HFFc6 (cell line): ENCODE measurements at places on chromosomes 16 and 17. TPM values are rescaled to one million over a fixed set of nuclear protein-coding genes. Genes with fewer than 3 reads are reported as not detected.

Gene PPP1R27
- not detected in 3 replicates for total RNA-seq

Gene RAB40B
- total RNA-seq: 8.0 to 11.8 TPM (median 9.7 TPM) in 3 replicates

Gene CDK12
- 42.2 and 43.2 TPM in 2 replicates for total RNA-seq

Gene KRTAP1-5
- 78.9 to 133 TPM (median 106 TPM) in 3 replicates for total RNA-seq

Gene ZNF469
- total RNA-seq: 9.4 to 16.3 TPM (median 12.1 TPM) in 3 replicates

Gene MKS1
- 7.7 to 8.4 TPM (median 8.0 TPM) in 3 replicates for total RNA-seq

Gene RNF112
- total RNA-seq: 0.24 to 1.2 TPM (median 1.0 TPM) in 3 replicates

Gene ANKRD40CL
- not detected in 3 replicates for total RNA-seq

Gene TMEM100
- 0.18 to 0.23 TPM in 2 of 3 replicates, not detected in the other for total RNA-seq

Gene KCNG4
- total RNA-seq: not detected in 3 replicates

Gene CRHR1
- not detected in 3 replicates for total RNA-seq

Gene CD7
- not detected in 3 replicates for total RNA-seq

DNA sequence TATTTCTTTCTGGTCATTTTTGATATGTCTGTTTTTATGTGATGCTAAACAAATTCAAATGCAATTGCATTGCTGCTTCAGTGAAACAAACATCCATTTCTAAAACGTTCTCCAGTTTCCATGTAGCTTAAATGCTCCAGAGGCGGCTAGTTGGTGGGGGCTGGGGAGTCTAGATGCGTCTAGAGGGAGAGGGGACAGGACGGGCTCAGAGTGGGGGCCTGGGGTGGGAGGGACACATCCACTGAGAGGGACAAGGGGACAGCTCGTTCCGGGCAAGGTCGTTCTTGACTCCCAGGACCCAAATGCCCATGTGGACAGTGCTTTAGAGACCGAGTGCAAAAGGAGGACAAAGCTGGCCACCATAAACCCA lies 102.3 kb downstream of the FOXL1 start:
- no peak for DNase-seq

- DNase-seq: no peak
Observed at GRCh38 chr16:73124097-73124652, 76.2 kb upstream of the ZFHX3 start.

- DNase-seq: no peak
Observed at GRCh38 chr17:45940293-45940692, 45.9 kb downstream of the MAPT start.

DNA sequence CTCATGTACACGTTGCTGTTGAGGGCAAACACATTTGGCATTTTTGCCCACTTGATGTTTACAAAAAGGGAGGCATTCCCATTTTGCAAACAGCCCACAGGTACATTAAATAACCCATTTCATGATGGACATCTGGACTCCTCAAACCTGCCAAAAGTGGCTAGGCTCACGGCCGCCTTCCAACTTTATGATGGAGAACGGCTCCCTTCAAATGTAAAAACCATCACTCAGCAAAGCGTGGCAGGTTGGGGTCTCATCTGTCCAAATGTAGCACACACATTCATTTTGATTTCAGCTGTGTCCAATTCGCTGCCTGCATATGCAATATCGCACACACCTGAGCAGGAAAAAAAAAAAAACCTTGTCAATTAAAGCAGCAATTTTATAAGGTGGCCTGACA lies 417.8 kb downstream of the TMEM114 start:
- no peak for DNase-seq

- no peak for DNase-seq
Observed at GRCh38 chr16:77868052-77868451, 79.7 kb downstream of the VAT1L start.

GRCh38 chr17:4739122-4740024 lies at the start of the genes CXCL16 and ZMYND15:
Gene CXCL16 (minus strand): TSS chr17:4739928. CDS start chr17:4739339, 589 bp downstream.
Gene ZMYND15 (plus strand): TSS chr17:4739833. CDS start chr17:4740549, 716 bp downstream.
- no peak for DNase-seq

DNA sequence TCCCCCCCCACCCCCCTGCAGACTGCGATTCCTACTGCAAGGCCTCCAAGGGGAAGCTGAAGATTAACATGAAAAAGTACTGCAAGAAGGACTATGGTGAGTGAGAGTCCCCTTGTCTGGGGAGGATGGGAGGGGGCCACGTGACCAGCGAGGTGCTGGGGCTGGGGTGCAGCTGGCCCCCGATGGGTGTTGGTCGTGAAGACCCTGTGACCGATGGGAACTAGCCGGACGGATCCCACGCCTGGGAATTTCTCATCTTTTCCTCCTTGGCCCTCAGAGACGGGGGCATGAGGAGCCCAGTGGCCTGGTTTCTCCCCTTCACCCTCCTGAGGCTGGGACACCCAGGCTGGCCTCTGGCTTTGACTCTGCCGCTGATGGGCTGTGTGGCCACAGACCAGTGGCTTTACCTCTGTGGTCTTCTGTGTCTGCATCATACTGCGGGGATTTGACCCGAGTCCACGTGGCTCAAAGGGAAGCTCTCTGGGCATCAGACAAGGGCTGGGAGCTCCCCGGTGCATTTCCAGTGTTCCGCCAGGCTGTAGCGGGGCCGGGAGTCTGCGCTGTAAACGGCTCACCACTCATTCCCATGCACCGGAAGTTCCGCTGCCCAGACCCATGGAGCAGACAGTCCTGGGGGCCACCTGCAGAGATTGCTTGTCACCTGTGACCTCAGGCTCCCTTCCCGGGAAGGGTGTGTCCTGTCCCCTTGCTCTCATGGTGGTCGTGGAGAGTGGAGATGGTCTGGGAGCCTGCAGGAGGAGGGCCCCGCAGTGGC lies 200.0 kb downstream of the NTN1 start:
- no peak for DNase-seq

GRCh38 chr16:28534542-28535373 lies 4.0 kb downstream of the NUPR1 start:
- DNase-seq: no peak

GRCh38 chr17:29699283-29699682 lies 76.6 kb upstream of the CORO6 start:
- DNase-seq: no peak

DNA sequence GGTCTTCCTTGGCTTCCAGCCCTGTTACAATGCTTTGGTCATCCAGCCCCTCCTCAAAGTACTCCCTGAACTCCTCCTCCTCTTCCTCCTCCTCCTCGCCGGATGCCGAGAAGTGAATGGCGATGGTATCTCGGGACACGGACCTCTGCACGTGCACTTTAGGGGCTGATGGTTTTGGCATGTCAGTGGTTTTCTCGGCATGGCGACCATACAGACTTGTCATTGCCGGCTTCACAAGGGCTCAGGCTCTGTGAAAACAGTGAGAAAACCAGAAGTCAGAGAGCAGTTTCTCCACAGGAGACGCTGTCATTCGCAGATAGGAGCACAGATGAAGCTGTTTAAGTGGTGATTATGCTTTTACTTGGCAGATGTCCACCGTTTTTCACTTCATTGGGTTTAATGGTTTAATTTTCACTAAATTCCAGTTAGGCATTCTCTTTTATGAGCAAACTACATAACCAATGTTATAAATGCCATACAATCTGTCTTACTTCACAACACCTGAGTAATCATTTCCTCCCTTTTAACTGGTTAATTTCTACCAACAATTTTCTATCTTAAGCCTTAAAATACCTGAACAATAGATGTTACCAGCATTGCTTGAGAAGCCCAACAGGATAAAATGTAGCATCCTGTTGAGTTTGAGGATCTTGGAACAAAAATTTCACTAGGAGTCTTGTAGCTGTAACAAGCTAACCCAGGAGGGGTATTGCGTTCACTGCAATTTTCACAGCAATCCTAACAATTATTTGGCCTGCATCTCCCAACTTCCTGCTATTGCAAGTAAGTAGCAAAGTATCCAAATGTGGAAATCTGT lies 48.9 kb downstream of the TEX2 start:
- DNase-seq: no peak

GRCh38 chr17:43832168-43832975 lies 574 bp downstream of the MPP3 start:
- peak; percentile 68 for DNase-seq

- no peak for DNase-seq
Observed at GRCh38 chr17:17726458-17727060, 45.3 kb downstream of the RAI1 start.

- no peak for DNase-seq
Observed at GRCh38 chr16:58853854-58854791, 120.0 kb upstream of the GOT2 start.

DNA sequence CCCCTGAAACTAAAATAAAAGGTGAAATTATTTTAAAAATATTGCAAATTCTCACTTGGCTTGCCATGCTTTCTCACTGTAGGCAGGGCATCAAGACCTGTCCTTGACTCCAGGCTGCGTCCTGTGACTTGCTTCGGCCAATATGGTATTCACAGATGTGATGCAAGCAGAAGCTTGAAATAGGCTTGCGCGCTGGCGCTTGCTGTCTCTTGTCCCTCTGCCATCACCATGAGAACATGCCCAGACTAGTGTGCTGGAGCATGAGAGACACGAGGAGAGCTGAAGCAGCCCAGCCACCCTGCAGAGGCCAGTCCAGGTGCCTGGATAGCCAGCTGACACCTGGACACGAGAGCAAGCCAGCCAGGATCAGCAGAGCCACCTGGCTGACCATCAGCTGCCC lies 21.8 kb upstream of the ZKSCAN2 start:
- no peak for DNase-seq

- DNase-seq: peak; percentile 28
Observed at GRCh38 chr16:87380881-87381280, 2.7 kb downstream of the FBXO31 start.

DNA sequence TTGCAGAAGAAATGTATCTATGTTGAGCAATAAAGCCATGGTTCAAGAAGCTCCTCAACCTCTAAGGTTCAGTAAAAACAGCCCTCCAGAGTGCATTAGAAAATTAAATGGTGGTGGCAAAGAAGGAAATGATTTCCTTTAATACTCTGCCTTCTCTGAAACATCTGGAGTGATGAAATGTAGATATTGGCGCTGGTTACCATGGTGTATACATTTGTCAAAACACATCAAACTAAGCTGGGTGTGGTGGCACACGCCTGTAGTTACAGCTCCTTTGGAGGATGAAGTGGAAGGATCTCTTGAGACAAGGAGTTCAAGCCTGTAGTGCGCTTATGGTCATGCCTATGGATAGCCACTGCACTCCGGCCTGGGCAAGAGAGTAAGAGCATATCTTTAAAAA lies 6.0 kb downstream of the CAPNS2 start:
- no peak for DNase-seq

DNA sequence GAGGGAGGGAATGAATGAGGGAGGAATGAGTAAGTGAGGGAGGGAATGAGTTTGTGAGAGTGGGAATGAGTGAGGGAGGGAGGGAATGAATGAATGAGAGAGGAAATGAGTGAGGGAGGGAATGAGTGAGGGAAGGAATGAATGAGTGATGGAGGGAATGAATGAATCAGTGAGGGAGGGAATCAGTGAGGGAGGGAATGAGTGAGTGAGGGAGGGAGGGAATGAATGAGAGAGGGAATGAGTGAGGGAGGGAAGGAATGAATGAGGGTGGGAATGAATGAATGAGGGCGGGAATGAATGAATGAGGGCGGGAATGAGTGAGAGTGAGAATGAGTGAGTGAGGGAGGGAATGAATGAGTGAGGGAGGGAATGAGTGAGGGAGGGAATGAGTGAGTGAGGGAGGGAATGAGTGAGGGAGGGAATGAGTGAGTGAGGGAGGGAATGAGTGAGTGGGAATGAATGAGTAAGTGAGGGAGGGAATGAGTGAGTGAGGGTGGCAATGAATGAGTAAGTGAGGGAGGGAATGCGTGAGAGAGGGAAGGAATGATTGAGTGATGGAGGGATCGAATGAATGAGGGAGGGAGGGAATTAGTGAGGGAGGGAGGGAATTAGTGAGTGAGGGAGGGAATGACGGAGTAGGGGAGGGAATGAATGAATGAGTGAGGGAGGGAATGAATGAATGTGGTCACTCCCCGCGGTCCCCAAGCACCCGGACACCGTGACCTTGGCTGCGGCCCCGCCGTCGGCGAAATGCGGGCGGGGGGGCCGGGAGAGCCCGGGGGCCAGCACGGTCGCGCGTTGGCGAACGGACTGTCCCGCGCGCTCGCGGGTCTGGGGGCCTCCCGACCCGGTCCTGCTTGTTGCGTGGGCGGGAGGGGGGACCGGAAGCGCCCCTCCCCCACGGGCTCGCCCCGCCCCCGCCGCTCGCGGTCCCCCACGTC lies 1.1 kb upstream of the UBE2I start:
- peak; percentile 44 for DNase-seq

DNA sequence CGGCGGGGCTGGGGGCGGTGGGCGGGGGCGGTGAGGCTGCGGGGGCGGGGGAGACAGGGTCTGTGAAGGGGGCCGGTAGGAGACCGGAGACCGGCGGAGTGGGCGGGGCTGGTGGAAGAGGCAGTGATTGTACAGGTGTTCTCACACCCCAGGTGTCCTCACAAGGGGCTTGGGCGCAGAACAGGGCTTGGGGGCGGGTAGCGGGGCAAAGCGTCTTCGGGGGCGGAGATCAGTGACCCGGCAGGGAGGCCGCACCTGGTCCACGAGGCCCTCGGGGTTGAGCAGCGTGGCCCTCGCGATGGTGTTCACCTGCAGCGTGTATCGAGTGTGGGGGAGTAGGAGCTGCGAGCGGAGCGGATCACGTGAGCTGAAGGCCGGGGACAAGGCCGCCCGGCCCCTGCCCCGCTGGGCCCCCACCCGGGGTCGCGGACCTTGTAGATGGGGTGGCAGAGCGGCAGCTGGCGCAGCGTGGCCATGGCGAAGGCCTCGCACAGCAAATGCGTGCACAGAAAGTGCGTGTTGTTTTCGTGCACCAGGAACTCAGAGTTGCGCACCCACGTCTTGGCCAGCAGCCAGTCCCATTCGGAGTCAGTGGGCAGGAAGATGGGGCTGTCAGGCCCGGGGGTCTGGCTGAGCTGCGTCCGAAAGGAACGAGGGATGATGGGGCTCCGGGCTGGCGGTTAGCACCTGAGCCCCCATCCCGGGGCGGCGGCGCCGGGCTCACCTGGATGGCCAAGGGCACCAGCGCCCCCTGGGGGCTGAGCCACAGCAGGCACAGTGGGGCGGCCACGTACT lies 8.5 kb downstream of the ALOXE3 start:
- DNase-seq: no peak

DNA sequence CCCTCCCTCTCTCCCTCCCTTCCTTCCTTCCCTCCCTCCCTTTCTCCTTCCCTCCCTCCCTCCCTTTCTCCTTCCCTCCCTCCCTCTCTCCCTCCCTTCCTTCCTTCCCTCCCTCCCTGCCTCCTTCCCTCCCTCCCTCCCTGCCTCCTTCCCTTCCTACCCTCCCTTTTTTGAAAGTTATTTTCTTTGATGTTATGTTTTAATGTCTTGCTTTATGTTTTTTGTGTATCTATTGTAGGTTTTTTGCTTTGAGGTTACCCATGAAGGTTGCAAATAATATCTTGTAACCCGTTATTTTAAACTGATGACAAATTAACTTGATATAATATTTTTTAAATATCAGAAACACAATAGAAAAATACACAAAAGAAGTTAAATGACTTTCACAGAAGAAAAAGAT lies 96.2 kb downstream of the SSH2 start:
- DNase-seq: no peak

DNA sequence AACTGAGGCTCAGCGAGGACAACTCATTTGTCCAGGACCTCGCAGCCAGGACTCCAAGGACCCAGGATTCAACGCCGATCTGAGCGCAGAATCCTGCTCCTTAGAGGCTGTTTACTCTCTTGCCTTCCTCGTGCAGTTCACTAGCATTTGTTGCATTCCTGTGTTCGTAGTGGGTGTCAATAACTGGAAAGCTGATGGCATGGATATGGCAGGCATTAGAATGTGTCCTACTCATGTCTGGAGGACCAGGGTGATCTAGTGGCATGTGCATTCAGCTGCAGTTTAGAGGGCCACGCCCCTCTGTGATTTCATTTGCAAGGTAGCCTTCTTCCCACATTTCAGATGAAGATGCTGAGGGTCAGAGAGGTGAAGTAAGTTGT lies 510 bp downstream of the CRISPLD2 start:
- DNase-seq: peak; percentile 35
